ENCODE measurements at places on chromosomes 4 and X.

- no peak for DNase-seq
Measured at GRCh38 chrX:103615781-103616371, 8.1 kb downstream of the TCEAL3 start.

DNA sequence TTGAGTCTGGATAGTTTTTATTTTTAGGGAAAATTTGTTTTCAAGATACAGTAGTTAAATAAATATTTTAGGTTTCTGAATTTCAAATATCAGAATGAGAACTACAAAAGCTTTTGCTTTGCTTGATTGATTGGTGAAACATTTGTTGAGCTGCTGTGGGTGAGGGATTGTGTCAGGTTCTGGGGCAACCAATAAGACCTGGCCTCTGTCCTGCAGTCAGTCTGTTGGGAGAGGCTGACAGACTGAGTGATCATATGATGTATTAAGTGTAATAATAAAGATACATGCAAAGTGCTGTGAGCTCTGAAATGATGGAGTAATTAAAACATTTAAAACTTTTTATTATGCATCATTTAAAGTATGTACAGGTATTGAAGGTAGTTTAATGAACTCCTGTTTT is 9.6 kb downstream of the KDM6A start:
- no peak for DNase-seq

DNA sequence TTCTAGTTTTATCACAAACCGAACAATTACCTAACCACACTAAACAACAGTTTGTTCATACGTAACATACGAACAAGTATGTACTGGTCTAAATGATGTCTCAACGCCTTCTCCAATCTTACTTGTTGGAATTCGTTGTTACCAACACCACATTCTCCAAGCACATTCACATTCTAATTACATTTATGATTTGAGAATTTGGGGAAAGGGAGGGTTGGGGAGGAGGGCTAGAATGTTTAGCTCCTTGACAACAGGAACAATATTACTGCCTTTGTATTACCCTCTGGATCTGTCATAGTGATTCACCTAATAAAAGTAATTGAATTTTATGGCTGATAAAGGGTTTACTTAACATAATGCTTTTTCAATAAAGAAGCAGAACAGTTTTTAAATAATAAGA is 24.4 kb downstream of the LCORL start:
- DNase-seq, result no peak

DNA sequence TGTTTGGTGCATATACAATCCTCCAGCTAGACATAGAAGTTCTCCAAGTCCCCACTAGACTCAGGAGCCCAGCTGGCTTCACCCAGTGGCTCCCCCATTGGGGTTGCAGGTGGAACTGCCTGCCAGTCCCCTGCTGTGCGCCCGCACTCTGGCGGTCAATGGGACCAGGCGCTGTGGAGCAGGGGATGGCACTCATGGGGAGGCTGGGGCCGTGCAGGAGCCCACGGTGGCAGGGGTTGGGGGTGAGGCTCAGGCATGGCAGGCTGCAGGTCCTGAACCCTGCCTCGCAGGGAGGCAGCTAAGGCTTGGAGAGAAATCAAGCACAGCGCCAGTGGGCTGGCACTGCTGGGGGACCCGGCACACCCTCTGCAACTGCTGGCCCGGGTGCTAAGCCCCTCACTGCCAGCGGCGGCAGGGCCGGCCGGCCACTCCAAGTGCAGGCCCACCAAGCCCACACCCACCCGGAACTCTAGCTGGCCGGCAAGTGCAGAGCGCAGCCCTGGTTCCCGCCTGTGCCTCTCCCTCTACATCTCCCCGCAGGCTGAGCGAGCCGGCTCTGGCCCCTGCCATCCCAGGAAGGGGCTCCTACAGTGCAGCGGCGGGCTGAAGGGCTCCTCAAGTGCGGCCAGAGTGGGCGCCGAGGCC is 12.7 kb upstream of the TMPRSS11D start:
- no peak for DNase-seq

DNA sequence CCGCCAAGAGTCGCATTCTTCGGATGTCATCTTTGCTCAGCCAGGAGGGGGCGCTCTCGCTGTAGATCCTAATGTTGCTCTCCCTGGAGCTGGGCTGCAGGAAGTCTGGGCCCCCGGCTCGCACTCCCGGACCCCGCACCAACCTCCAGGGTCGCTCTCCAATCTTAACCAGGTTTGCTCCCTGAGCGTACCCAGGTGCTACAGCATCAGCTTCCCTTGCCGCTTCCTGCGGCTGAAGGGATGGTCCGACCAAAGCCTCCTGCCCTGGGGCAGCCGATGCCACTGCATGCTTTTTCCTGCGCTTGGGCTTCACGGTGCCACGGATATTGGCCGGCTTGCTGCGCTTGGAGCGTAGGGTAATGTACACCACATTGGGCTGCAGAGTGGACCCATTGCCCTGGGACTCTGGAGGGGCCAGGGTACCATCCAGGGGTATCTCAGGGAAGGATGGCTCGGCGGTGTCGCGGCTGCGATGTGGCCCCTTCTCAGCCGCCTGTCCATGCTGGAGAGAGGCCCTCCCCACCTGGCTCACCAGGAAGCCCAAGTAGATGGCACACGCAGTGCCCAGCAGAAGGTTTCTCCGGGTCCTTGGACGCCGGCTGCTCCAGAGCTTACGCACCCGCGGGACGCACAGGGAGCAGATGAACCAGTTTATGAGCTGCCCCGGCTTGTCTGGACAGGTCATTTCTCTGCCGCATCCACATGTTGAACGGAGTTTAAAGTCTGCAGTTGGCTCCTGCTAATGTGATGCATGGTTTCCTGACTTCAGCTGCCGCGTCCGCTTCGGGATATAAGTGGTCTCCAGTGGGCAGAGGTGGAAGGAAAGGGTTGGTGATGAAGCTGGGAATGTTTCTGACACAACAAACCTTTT is 1.9 kb downstream of the GASK1B start:
- no peak for DNase-seq
